Fibroblast of the conjunctiva (primary cell): ENCODE measurements at places on chromosomes 4 and X.
A peak's percentile ranks its signal among the peaks of the same experiment; 100 is the strongest.

- DNase-seq: no peak
Measured at GRCh38 chrX:39309721-39310152, 508.5 kb downstream of the MID1IP1 start.

DNA sequence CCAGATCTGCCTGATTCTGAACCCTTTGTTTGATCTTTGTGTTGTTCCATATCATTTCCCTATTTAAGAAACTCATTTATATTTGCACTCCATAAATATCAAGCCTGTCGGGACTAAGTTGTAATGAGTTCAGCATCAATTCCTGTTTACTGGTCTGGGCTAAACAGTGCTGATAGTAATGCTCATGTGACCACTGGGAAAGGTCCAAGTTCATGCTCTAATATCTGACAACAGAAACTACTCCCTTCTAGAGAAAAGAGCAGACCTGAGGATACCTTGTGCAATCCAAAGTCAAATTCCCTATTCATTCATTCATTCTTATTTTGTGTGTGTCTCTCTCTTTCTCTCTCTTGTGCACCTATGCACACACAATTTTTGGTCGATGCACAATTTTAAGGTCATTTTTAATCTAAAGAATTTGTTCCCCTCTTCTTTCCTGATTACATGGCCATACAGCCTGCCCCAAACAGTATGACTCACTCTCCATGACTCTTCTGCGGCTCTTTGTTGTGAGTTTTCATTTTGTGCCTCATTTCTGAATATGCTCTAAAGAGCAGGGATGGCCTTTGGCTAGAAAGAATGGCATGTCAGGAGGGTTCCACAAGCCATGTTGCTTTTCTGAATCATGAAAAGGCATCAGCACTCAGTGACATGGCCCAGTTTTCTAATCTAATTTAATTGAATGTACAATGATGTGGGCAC, 664.3 kb downstream of the RPA4 start:
- DNase-seq: no peak

DNA sequence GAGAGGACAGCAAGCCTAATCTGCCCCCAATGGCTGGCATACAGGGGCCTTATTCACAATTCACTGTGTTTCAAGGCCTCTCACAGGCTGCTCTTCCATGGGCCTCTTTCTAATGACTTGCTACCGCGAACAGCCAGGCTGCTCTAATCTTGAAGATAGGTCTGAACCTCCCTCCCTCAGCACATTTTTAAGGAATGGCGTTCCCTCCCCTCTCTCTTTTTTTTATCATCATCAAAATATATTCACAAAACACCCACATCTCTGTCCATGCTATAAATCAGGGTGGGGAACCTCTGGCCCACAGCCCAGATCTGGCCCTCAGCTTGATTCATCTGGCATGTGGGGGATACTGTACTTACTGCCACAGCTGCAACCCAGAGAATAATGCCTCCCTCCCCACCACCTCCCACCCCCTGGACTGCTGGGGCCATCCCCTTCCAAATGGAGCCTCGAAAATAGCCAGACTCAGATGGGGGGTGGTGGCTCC, 76.2 kb upstream of the PLAC1 start:
- no peak for DNase-seq

- peak; percentile 56 for DNase-seq
Measured at GRCh38 chr4:99321241-99322191, at the start of gene ADH1B. TSS of gene ADH1B (minus strand) at chr4:99321401. CDS start at chr4:99321331, 70 bp downstream.

DNA sequence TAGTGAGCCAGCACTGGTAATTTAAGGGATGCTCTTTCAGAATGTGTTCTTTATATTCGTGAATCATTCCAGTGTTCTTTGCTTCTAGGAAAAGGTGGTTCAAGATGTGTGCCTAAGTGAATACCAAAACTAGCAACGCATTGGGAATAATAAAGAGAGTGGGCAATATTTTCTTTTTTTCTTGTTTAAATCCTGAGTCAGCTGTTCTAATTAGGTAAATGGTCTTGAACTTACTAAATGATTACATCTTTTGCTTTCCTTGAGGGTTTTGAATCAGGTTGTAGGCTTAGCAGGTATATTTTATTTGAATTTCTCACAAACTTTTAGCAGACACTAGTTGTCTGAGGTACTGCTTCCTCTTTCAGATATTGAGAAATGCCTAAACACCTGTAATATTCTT, 29.5 kb downstream of the ENPEP start:
- DNase-seq: no peak

GRCh38 chr4:152103181-152103901, 342.5 kb upstream of the GATB start:
- DNase-seq: no peak

DNA sequence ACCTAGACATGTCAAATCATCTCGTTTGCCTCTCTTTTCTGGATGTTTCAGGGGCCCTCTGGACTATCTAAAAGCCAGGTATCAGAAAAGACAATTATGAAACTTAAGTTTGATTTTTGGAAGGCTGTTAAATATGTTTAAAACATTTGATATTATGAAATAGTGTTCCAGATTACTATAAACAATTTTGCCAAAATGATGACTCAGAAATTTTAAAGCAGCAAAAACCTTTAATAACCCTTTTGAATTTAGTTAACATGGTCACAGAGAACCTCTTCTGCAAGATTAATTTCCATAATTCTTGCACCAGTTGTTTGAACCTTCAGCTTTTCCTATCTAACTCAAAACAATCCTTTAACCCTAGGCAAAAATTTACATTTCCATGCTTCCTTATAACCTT, 18.8 kb upstream of the FAM47E start:
- no peak for DNase-seq

GRCh38 chrX:23662187-23662586, 5.1 kb upstream of the PRDX4 start:
- no peak for DNase-seq

GRCh38 chr4:164892018-164892417, 15.0 kb downstream of the APELA start:
- DNase-seq: no peak

GRCh38 chr4:75289914-75290582, 224.2 kb downstream of the RCHY1 start:
- no peak for DNase-seq

DNA sequence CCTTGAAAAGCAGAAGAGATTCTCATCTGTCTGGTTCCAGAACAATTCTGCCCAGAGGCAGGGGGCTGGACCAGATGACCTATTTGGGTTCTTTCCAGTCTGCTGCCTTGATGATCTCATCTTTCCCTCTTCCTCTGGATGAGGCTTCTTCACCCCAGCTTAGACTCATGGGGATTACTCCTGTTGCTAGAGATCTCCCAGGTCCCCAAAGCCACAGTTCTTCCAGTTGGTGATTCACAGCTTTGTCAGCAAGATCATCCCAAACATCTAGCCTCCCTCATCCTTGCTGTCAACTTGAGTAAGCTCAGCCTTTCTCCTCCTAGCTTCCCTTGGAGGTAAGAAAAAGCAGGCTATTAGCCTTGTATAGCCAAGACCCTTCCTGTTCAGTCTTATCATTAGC, 64.2 kb upstream of the PJA1 start:
- DNase-seq: no peak

GRCh38 chr4:106809076-106809475, 227.0 kb downstream of the DKK2 start:
- DNase-seq: peak; percentile 39

DNA sequence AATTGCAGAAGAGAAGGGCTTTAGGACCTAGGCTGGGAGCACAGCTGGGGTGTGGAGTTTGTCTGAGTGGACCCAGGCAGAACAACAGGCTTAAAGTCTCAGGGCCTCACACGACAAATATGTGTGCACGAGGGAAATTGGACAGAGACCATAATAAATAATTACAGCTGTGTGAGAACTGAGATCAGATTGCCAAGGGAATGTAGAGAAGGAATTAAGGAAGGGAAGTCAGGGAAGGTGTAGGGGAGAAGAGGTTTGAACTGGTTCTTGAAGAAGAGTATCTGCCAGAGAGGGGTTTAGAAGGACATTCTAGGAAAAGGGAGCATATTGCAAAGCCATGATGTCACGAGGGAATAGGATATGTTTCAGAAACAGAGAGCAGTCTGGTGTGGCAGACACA, 120.7 kb upstream of the TSPAN5 start:
- DNase-seq: no peak

- DNase-seq: no peak
Measured at GRCh38 chr4:147566762-147567161, 50.4 kb upstream of the TMEM184C start.

- no peak for DNase-seq
Measured at GRCh38 chr4:31678356-31678755, 958.2 kb downstream of the PCDH7 start.

- DNase-seq: peak; percentile 33
Measured at GRCh38 chr4:22434895-22435294, 81.0 kb downstream of the ADGRA3 start.

DNA sequence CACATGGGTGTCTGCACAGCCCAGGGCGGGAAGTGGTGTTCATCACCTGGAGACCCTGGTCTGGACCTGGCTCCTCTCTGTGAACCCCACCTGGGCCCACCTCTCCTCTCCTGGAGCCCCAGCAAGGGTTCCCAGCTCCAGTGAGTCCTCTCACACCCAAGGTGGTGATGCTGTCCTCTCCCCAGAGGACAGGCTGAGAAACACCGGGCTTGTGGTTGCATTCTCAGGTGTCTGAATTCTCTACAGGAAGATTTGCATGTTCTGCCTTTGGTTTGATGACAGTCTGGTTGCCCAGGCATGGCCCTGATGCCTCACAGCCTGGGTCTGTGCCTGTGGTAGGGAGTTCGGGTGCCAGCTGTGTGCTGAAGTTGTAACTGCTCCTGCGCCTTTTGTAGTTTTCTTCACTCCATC, 3.8 kb downstream of the MAEA start:
- DNase-seq: no peak

GRCh38 chr4:123104310-123105025, 182.1 kb upstream of the NUDT6 start:
- no peak for DNase-seq

GRCh38 chrX:99572711-99573110, 837.4 kb downstream of the PCDH19 start:
- no peak for DNase-seq

GRCh38 chr4:105845559-105845958, 49.7 kb upstream of the NPNT start:
- no peak for DNase-seq

GRCh38 chr4:6196324-6196723, 4.0 kb downstream of the JAKMIP1 start:
- DNase-seq: no peak

DNA sequence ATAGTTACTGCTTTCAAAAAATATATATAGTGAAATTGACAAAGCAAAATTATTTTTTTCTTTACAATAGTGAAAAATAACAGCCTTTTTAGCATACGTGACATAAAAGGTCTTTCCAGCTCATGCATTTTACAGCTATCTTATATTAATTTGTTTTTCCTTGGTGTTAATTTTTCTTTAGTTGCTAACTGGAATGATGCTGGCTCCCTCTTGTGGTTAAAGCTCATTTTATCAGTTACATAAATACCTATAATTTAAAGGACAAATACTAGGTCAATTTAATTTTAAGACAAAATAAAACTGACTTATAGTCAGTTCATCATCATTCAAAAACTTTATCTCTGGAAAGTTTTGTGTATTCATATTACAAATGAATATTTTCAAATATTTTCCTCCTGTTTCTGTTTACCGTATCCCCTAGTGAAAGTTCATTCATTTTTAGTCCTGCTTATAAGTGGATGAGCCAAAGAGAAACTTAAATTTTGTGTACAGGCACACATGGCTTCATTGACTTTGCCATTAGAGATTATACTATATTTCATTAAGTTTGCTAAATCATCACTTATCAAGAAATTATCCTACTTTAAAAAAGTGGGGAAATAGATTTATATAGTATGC, 9.9 kb upstream of the ANAPC4 start:
- DNase-seq: peak; percentile 32

- DNase-seq: no peak
Measured at GRCh38 chrX:151973851-151974335, 583 bp downstream of the GABRE start.

GRCh38 chrX:84729809-84730208, 227.6 kb upstream of the HDX start:
- DNase-seq: peak; percentile 35

DNA sequence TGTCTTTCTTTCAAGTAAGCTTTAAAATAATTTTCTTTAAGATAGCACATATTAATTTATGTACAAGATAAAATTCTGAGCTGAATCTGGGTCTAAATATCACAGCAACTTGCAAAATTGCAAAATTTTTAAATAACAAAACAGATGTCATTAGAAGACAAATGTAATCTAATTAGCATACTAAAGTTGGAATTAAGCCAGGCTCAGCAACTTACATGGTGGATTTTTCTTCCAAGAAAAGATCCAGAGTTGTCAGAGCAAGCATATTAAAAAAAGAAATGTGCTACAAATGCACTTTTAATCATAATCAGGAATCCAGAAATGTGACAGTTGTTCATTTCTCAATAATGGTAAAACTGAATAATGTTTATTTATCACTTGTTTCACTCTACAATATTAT, 906.9 kb upstream of the INTU start:
- DNase-seq: no peak

DNA sequence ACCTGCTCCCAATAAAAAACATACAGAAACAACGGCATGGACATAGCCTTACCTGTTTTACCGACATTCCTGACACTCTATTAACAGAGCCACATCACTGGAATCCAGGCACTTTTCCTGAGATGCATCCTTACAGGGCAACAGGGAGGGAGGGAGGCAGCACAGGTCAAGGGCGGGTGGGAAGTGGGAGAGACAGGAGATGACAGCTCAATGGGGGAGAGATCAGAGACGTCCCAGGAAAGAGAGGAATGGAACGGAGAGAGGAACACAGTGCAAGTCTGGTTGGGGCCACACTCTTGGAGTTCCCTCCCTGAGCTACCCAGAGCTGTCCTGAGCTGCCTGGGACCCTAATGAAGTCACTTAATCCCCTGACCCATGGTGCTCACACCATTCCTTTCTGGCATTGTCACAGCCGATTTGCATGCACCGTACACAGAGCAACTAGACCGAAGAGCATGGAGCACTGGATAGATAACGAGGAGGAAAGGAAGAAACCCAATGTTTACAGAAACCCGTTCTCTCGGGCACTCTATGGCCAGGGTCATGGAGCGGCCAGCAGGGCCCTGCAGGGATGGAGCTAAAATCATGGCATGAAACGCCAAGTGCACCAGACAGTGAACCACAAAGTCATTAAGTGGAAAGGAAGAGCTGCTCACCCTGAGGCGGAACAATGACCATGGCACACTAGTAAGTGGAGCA, 93.1 kb downstream of the NSUN7 start:
- no peak for DNase-seq
